ENCODE measurements at places on chromosomes 16 and 17. TPM values are rescaled to one million over a fixed set of nuclear protein-coding genes. Genes with fewer than 3 reads are reported as not detected.

Gene TNS4
- total RNA-seq, result 0.78 TPM

Gene CA7
- not detected for total RNA-seq

Gene GP1BA
- not detected for total RNA-seq

Gene TP53TG3B
- not detected for total RNA-seq

GRCh38 chr17:55005520-55005919, 37.0 kb downstream of the STXBP4 start:
- no peak for DNase-seq

DNA sequence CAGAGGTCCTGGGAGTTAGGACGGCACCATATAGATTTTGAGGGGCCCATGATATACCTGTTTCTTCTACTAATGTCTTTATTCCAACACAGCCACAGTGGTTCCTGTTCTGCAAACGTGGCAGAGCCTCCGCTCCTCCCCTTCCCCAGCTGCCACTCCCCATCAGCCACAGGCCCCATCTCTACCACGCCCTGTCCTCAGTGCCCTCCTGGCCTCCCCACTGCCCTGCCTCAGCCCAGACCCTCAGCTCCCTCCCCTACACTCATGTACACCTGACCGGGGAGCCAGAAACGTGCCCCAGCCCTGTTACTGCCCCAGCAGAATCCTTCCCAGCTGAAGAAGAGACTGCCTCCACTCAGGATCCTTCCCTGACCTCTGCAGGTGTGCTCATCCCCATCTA, 11.9 kb upstream of the RBFOX3 start:
- no peak for DNase-seq

- DNase-seq, result no peak
Observed at GRCh38 chr16:73558219-73558618, 510.3 kb upstream of the ZFHX3 start.

GRCh38 chr16:75626806-75627205, 3.7 kb upstream of the ADAT1 start:
- DNase-seq, result no peak

GRCh38 chr16:10987361-10988163, 43.2 kb downstream of the CLEC16A start:
- no peak for DNase-seq

- DNase-seq, result peak; percentile 77
Observed at GRCh38 chr16:56607109-56607618, 1.2 kb upstream of the MT2A start.

GRCh38 chr16:66844342-66845079, at the start of gene CA7:
CA7 (plus strand) TSS chr16:66844414; CDS start chr16:66844488, 74 bp downstream.
- no peak for DNase-seq

DNA sequence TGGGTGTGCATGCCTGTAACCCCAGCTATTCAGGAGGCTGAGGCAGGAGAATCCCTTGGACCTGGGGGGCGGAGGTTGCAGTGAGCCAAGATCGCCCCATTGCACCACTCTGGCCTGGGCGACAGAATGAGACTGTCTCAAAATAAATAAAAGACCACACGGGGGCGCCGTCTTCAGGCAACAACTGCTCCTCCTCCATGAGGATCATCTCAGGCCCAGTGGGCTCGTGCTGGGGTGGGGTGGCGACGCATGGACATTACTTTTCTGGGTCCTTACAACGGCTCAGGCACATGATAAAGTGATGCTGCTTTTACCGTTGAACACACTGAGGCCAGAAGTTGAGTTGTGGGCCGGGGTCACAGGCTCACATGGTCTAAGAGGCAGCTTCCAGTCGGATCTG, 56.2 kb downstream of the PRMT7 start:
- DNase-seq, result no peak

Measured in thoracic aorta (tissue), 2 donors.